ENCODE measurements at places on chromosomes 16 and 17.
A peak's percentile ranks its signal among the peaks of the same experiment; 100 is the strongest.

DNA sequence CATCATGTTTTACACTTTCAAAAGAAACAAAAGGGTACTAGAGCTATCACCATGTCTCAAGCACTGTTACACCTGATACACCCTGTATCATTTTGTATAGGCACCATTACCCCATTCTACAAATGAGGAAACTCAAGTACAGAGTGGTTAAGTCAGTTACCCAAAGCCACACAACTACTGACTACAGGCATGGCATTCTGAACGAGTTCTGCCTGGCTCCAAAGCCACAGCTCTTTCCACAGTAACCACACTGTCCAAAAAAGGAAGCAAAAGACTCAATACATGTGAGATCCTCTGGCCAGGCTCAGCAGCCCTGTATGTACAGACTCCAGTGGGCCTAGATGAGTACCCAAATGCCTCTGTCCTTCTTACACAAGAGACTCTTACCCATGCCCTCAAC is 4.7 kb downstream of the DYNC1LI2 start:
- DNase-seq, result peak; percentile 42

GRCh38 chr17:81428516-81428915 is 33.3 kb downstream of the BAHCC1 start:
- peak; percentile 7 for DNase-seq

DNA sequence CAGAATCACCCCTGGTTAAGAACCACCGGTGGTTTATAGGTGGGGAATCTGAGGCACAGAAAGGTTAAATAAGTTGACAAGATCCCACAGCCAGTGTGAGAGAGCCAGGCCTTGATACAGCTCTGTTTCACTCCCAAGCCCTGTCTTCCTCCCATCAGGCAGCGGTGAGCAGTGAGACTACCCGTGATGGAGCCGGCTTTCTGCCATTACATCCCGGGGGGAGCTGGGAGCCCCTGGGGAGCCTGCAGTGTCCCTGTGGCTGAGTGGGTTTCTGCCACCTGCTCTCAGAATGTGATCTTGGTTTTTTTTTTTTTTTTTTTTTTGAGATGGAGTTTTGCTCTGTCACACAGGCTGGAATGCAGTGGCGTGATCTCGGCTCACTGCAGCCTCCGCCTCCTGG is 66.4 kb downstream of the ABCC1 start:
- no peak for DNase-seq

DNA sequence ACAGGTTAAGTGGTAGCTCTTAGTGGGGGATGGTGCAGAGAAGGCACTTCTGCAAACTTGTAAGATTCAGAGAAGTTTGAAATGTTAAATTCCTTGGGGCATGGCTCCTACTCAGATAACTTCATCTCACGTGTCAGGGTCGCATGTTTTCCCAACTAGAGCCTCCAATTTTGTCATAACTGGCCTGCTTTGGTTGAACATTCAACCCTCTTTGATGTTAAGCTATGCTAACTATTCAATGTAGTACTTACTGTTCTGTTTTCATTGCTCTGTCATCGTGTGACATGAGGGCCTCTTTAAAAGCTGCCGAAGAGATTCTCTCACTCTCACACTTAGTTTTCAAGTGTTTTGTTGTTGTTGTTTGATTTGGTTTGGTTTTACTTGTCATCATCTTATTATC is 280.8 kb downstream of the CDH11 start:
- DNase-seq, result no peak

- no peak for DNase-seq
These were observed 11.6 kb downstream of the SLC25A10 start for GRCh38 chr17:81723651-81724209.

DNA sequence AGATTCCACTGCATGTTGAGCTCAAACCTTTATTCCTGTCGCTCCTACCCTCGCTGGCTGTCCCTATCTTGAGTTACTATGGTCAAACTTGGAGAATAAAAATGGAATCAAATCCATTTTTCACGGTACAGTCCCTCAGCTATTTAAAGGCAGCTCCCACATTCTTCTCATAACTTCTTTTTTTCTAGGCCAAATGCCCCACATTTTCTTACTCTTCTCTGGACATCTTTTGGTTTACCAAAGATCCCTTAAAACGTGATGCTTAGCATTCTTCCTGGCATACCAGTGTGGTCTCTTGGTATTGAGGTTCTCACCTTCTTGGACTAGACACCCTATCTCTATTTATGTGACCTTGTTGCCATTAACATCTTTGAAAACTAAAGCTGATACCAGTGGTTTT is 48.3 kb upstream of the MAF start:
- DNase-seq, result no peak

DNA sequence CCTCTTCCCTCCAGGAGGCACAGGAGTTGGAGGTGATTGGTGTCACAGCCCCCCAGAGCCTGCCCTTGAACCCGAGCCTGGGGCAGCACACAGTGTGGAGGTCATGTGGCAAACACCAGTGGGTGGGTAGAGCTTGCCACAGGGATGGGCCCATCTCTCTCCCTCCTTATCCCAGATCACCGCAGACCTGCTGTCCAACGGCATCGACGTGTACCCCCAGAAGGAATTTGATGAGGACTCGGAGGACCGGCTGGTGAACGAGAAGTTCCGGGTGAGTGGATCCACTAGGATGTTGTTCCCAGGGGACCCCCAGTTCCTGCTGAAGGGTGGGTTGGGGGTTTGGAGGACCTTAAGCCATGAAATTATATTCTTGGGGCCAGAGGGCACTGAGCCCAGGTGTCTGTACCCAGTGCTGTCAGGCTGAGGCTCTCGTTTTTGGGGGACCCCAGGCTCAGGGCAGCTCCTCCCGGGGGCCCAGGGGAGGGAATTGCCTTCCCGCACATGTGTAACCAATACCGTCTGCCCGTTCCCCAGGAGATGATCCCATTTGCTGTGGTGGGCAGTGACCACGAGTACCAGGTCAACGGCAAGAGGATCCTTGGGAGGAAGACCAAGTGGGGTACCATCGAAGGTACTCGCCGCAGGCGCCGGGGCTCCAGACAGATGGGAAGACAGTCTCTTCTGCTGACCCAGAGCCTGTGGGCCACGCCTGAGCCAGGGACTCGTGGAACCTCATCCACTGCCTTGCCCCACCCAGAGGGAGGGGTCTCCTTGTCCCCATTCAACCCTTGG is 351.9 kb downstream of the SEC14L1 start:
- DNase-seq, result no peak

- no peak for DNase-seq
These were observed 206.4 kb downstream of the HS3ST3A1 start for GRCh38 chr17:13395346-13395745.

DNA sequence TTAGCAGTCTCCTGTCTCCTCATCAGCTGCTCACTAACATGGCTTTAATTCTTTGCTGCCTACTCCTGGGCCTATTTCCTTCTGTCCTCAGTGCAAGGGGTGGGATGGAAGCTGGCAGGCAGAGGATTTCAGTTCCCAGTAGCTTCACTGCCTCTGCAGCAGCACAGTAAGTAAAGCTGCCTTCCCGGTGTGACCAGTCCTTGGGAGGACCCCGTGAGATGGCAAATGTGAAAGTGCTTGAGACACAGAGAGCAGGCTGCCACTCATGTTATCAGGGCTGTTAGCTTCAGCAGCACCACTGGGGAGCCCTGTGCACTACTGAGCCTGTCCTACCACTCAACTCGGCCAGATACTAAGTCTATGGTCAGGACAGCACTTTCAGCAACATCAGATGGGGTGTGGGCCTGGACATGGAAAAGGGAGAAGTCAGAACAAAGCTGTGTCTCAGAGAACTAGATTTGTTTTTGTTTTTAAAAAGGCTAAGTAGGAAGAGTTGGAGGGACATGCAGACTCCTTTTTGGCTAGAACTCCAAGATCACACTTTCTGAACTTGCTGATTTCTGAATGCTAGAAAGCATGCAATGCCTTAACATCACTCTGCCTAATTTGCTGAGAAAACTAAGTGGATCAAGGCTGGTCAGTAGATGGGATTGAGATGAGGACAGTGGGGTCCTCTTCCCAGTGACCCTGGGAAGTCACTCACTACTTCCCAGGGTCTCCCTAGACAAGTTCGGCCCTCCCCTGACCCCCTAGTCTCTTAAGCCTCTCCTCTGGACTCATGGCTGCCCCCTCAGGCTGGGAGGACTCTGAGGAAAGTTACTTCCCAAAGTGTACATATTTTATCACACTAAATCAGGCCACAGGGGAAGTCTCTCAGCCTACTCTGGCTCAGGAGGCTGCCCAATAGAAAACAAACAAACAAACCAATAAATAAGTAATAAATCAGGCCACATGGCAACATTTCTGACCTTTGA is 1.1 kb downstream of the ACSF2 start:
- DNase-seq, result peak; percentile 60

GRCh38 chr17:32103476-32104113 is 38.7 kb upstream of the RHOT1 start:
- no peak for DNase-seq

GRCh38 chr16:24116989-24117388 is 139.1 kb upstream of the CACNG3 start:
- peak; percentile 56 for DNase-seq

DNA sequence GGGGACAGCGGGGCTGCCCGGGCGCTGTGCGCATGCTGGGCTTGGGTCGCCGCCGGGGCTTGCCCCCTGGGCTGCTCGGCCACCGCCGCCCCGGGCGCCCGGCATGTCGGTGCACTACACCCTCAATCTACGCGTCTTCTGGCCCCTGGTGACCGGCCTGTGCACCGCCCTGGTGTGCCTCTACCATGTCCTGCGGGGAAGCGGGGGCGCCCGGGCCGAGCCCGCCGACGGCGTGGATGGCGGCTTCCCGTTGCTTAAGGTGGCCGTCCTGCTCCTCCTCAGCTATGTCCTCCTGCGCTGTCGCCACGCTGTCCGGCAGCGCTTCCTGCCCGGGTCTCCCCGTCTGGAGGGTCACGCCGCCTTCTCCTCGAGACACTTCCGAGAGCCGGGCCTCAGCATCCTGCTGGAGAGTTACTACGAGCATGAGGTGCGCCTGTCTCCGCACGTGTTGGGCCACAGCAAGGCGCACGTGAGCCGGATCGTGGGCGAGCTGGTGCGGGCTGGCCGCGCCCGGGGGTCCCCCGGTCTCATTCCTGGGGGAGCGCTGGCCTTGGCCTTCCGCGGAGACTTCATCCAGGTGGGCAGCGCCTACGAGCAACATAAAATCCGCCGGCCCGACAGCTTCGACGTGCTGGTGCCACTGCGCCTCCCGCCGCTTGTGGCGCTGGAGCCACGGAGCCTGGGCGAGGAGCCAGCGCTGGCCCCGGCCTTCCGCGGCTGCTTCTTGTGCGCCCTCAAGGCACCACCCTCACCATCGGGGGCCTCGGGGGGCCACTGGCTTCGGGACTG is 789 bp downstream of the ITPRIPL2 start:
- no peak for DNase-seq

- DNase-seq, result no peak
These were observed 53.5 kb downstream of the SMURF2 start for GRCh38 chr17:64608571-64608981.

DNA sequence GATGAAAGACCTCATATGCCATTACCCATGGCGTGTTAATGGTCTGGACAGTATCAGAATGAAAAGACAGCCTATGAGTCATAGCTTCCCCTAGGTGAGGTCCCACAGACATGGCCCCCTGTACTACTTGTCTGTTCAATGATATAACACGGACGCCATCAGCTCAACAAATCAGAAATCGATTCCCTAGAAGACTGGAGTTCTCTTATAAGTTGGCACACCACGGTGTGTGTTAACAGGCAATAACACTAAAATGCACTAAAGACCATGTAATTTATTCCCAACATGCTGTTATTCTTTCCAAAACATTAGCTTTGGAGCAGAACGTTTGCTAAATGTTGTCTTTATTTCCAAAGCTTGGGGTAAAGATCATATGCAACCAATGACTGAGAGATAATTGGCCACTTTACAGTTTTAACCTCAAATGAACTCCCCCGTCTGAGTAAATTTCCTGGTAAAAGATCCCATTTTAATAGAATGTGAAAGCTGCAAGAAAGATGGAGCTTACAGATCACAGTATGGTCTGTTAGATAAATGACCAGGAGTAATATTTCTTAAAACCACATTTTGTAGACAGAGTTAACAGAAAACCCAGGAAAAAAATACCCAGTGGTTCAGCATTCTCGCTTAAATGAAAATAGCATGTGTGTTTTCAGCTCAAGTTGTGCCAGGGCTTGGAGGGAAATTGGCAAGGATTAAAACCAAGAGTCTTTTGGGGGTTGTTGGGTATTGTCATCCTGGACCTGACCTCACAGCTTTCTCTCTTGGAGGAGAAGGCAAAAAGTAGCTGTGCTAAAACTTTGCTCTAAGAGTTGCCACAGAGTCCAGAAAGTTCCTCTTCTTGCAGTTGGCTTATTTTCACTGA is 65.9 kb downstream of the PCTP start:
- peak; percentile 74 for DNase-seq

DNA sequence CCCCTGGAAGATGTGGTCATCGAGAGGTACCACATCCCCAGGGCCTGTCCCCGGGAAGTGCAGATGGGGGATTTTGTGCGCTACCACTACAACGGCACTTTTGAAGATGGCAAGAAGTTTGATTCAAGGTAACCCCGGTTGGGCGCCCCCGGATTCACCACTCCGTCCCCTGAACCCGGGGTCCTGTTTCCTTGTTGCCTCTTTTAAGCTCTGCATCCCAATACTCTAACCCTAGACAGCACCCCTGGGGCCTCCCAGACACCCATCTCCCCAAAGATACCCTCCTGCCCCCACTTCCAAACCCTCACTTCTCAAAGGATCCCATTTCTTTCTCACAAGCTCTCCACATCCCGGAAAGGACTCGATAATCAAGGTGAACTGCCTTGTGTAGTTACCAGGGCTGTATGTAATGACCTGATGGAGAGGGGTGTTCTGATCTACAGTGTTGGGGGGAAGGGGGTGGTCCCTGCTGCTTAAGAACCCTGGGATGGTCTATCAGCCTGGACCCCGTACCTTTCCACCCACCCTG is 412 bp downstream of the FKBP10 start:
- DNase-seq, result no peak

GRCh38 chr17:44990994-44991393 is 22.9 kb upstream of the C1QL1 start:
- DNase-seq, result no peak

DNA sequence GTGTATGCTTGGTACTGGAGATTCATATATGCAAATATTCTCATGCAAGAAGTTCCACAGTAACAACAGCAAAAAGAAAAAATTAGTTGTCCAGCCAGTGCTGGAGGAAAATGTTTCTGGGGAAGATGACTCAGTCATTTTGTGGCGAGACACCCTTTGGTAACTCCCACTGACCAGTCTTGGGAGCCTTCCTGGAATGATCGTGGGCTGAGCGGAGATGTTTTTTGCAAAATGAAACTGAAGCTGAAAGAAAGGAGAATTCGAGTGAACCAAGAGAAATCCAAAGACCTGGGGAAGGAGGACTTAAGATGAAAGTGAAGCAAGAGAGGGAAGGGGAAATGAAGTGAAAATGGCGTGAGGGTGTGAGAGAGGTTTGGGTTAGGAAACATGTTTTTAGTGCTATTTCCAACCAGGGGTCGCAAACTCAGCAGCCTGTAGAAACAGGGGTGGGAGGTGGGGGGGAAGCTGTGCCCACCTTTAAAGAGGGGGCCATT is 5.2 kb downstream of the ITPRIPL2 start:
- DNase-seq, result peak; percentile 68

- no peak for DNase-seq
These were observed 3.4 kb downstream of the CACNA1H start for GRCh38 chr16:1156055-1156982.

Data from hematopoietic multipotent progenitor cell treated with erythropoietin and hydrocortisone succinate and interleukin-3 and kit ligand, for 8 days (in vitro differentiated cells).